ENCODE measurements at places on chromosomes 3 and 15.

- no peak for DNase-seq
Measured at GRCh38 chr3:39467394-39468107, at the start of gene MOBP. MOBP (plus strand) TSS chr3:39467680; CDS start chr3:39502070, 34,390 bp downstream.

- DNase-seq, result no peak
Measured at GRCh38 chr3:66693461-66694031, 192.7 kb upstream of the LRIG1 start.

DNA sequence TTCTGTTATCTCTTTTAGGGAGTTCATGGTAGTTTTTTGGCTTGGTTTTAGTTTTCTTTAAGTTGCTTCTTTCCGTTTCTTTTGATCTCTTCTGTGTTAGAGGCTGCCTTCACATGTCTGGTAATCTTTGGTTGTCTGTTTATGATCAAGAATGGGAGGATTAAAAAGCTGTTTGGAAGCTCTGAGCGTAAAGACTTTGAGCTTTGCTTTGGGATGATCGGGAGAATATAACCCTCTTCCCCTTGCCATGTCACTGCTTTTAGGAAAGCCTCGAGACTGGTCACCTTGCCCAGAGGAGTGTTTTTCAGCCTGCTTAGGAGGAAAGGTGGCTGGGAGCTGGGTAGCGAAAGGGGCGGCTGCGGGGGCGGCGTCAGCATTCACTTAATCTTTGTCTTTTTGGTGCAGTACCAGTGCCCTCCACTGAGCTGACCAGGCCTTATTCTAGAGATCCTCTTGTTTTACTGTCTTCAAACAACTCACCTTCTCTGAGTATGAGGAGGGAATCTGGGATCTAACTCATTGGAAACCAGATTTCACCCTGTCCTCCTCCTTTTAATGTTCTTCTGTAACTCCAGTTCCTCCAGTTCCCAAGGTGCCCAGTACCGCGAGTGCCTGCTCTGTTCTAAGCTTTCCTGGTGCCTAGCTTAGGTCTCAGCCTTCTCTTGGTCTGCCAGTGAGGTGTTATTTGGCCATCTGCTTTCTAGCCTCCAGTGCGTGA is 15.5 kb downstream of the TATDN2 start:
- peak; percentile 69 for DNase-seq

GRCh38 chr15:44956388-44956787 is at the start of gene TERB2:
TERB2 (plus strand) TSS chr15:44956687; CDS start chr15:44956719, 32 bp downstream.
- no peak for DNase-seq

- DNase-seq, result no peak
Measured at GRCh38 chr15:27238707-27239423, 267.9 kb downstream of the GABRG3 start.

DNA sequence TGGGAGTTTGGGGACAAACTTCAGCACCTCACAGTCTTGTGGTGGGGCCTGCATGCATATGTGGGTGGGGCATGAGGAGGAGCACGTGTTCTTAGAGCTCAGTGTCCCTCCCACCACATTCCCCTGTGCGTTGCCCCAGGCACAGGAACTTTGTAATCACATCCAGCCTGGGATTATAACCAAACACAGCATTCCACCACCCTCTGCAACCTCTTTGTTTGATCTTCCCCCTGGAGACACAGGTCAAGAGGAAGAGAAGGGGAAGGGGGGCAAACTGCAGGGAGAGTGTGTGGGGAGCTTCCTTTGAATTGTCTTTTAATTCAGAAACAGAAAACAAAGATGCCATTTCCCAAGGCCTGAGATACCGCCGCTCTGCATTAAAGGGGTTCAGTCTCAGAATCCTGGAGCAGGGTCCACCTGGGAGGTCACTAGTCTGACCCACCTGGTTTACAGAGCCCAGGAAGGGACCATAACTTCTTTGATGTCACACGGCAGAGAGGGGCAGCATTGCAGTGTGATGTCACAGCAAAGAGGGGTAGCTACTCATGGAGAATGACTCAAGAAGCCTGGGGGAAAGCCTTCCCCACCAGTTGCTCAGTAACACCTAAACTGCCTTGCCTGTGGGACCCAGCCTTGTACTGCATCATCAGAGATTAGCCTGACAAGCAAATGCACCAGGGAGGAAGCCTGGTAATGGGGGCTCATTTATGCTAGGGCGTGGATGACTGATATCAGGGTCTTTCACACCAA is 106.3 kb upstream of the RNU6-1 start:
- DNase-seq, result no peak
